Forelimb muscle (tissue), 1 donor: ENCODE measurements at places on chromosomes 1 and 21. TPM values are rescaled to one million over a fixed set of nuclear protein-coding genes. Genes with fewer than 3 reads are reported as not detected.

DNA sequence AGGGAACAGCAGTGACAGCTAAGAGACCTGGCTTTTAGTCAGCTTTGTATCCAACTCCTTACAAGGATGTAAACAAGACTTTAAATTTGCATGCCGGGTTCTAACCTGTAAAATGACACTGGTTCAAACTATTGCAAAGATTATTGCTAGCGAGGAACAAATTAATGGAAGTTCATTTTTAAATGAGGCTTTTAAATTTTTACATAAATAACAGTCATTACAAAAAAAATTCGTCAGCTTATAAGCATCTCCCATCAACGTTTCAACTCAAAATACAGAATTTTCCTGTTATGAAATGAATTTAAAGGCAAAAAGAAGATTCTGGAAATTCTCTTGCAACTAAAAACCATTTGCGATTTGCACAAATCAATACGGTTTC, 668 bp downstream of the KIF14 start:
- DNase-seq, result no peak

FAM72B gene
- polyA plus RNA-seq, result 3.5 TPM

- peak; percentile 56 for DNase-seq
Measured at GRCh38 chr1:186482661-186483255, 21.8 kb upstream of the PDC start.

GRCh38 chr1:231200388-231201031, 38.7 kb downstream of the TRIM67 start:
- DNase-seq, result no peak

DNA sequence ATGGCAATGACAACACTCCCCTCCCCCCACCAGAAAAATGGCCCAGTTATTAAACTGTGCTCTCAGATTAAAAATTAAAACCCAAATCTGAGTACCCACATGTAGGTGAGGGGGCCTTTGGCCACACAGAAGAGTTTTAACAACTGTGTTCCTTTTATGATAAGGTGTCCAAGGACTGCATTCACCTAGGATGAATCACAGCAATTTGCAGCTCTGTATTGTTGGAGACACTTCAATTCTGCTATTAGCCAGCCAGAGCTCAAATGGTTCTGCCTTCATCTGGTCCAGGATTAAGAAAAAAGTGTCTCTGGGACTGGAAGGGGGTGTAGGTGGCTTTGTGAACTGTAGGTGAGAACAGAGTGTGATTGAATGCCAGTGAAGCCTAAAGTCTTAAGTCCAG, 43.3 kb upstream of the DIRAS3 start:
- DNase-seq, result no peak

TBX15 gene
- polyA plus RNA-seq, result 60.9 TPM

BEND5 gene
- 10.3 TPM for polyA plus RNA-seq

TMOD4 gene
- polyA plus RNA-seq, result 43.2 TPM

GRCh38 chr1:113930499-113931161, 1.5 kb downstream of the HIPK1 start:
- DNase-seq, result no peak

GRCh38 chr1:90721210-90722194, 4.4 kb upstream of the BARHL2 start:
- no peak for DNase-seq

GRCh38 chr1:22508991-22509390, 54.3 kb upstream of the EPHA8 start:
- no peak for DNase-seq

- no peak for DNase-seq
Measured at GRCh38 chr1:107691540-107691939, 273.4 kb downstream of the VAV3 start.

GRCh38 chr1:41435570-41436178, 48.8 kb downstream of the EDN2 start:
- no peak for DNase-seq

GRCh38 chr1:10827377-10828333, 31.2 kb upstream of the CASZ1 start:
- DNase-seq, result no peak

CD52 gene
- polyA plus RNA-seq, result 1.3 TPM
